Stimulated activated naive CD4-positive, alpha-beta T cell (primary cell): ENCODE measurements at places on chromosomes 7 and 10.

GRCh38 chr7:15628876-15629275 is 57.6 kb downstream of the MEOX2 start:
- DNase-seq: no peak

DNA sequence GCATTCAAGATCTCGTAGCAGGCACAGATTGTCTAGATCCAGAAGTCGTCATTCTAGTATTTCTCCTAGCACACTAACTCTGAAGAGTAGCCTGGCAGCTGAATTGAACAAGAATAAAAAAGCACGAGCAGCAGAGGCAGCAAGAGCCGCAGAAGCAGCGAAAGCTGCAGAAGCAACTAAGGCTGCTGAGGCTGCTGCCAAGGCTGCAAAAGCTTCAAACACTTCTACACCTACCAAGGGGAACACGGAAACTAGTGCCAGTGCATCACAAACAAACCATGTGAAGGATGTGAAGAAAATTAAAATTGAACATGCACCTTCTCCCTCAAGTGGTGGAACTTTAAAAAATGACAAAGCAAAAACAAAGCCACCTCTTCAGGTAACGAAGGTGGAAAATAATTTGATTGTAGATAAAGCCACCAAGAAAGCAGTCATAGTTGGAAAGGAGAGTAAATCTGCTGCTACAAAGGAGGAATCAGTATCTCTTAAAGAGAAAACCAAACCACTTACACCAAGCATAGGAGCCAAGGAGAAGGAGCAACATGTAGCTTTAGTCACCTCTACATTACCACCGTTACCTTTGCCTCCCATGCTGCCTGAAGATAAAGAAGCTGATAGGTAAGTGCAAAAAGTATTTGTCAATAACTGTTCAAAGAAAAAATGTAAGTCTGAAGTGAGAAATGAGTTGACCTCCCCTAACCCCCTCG is 37.7 kb downstream of the CDK13 start:
- DNase-seq: no peak

- DNase-seq: no peak
Measured at GRCh38 chr7:79236352-79237028, 217.0 kb downstream of the MAGI2 start.

DNA sequence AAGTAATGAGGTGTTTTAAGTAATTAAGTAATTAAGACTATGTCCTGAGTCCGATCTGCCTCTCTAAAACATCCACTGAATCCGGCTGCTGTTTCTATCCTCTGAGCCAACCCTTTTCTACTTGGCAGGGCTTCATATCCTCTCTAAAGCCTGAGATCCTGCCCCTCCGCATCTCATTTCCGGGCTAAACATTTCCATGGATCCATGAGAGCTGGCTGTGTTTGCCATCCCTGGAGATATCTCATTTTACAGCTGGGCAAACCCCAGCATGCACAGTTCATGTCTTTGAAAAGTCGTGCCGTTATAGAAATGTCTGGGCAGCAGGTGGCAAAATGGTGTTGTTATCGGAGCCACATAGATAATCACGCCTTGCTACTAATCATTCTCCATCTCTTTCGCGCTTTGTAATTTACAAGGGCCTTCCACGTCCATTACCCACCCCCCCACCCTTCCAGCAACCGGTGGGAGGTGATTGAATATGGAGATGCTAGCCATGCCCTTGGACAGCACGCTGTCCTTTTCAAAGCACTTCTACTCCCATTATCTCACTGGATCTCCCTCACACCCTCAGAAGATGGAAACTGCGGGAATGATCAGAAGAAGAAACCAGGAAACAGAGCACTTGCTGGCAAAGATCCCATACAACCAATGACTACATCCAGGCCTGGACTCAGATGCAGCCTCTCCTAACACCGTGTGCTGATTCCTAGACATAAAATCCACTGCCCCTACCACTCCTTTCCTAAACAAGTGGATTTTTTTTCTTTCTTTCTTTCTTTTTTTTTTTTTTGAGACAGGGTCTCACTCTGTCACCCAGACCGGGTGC is 1189.2 kb downstream of the TYW1 start:
- DNase-seq: no peak

DNA sequence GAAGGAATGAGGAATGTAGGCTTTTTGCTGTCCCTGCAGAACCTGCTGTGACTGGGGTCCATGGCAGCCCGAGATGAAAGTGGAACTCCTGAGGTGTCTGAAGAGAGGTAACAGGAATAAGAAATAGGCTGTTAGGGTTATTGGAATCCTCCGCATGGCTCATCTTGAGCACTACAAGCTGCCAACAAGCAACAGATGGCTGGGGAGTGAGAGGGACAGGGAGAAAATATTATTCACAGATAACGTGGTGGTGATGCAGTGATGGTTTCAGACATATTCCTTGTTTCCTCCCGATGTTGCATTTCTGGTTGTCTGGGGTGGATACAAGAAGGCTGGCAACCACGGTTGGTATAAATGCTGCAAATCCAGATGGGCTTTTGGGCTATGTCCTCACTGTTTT is 46.1 kb downstream of the AP3M1 start:
- no peak for DNase-seq

DNA sequence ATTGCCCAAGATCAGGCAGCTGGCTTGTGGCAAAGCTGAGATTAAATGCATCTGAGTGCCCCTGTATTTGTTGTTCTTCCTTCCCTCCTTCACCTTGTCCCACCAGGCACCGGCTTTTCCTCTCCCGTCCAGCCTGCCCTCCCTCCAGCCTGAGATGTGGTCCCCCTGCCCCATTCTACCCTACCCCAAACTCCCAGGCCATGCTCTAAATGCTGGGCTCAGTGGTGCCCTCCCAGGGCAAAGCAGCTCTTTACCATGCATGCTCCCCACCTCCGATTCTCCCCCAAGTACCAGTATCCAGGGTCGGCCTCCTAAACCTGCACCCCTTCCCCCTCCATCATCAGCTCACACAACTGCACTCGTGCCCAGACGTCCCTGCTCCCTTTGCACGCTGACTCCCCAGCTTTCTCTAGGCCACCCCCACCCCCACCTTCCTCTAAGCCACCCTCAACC is 36.5 kb downstream of the CALML5 start:
- no peak for DNase-seq

DNA sequence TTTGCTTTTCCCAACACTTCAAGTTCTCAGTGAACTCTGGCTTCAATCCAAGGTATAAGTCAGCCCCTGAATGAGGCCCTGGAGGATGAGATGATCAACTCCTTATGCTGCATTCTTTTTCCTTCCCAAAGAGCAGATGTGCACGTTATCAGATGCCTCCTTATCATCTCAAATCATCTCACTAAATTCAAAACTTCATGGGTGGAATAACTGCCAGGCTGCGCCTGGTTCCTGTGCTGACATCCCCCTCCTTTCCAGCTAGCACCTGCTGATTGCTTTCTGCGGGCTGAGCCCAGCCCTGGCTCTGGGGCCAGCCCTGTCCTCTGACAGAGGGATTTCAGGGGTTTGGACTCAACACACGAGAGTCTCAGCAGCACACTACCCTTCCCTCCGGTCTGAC is 44.9 kb downstream of the TLL2 start:
- DNase-seq: no peak
